Urothelium cell line (cell line): ENCODE measurements at places on chromosomes 16 and 17.

DNA sequence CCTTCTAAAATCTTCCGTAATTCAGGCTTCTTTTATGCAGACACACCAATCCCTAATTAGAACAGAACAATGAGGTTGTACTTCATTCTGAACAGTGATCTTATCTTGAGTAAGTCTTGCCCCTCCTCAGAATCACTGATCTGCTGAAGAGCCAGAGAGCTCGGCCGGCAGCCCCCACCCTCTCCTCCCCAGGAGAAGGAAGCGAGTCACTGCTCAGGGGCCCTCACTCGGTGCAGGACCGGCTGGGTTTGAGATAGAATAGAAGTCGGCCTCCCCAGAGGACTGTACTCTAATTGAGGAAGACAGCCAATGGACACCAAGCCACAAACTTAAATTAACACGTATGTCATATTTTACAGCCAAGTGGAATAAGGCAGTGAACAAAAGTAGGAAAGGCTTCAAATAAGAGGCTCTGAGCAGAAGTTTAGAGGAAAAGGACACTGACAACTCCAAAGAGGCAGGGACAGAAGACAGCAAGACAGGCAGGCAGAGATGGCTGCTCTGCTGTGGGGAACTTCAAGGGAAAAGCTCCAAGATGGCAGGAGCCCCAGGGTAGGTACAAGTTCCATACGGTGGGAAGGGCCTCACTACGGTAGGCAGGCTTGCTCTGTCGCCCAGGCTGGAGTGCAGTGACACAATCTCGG lies 18.6 kb downstream of the CREBBP start:
- DNase-seq: peak; percentile 24

- no peak for DNase-seq
Observed at GRCh38 chr17:11757815-11758214, 159.5 kb downstream of the DNAH9 start.

DNA sequence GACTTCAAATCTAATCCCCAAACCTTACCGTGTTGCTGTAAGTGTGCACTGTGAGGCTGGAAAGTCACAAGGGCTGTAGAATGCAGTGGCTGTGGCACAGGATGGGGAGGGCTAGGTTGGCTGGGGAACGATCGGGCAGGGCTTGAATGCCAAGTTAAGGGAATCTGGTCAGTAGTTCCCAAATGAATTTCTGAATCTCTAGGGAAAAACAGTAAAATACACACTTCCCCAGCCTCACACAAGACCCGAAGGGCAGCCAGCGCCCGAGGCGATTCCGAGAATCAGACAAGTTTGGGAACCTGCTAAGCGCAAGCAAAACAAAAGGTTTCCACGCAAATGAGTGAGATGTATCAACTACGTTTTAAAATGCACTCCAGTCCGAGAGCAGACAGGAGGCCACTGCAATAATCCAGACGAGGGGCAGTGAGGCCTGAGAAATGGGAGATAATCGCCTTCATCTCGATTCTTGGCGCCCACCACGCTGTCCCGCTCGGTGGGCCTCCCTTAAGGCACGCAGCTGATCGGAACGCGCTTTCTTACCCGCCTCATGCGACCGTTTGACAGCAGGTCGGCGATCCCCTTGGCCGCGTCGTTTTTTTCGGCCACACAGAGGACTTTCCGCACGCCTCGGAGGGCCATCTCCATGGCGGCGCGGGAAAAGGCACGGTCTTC lies 599 bp downstream of the TOP3A start:
- no peak for DNase-seq

DNA sequence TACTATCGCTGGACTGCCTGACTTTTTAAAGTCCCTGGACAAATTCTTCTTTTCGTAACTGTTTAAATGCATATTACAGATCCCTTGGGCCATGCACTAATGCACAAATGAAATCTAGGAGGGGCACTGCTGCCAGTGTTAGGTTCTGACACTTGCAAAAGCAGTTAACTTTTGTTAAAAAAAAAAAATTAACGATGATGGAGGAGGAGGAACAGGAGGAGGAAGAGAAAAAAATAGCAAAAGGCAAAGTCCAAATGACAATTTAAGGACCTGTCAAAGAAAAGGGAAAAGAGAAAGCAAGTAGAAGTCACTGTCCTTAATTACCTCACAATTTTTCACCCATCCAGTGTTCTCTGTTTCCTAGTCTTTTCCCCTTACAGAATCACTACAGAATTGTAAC lies 97.8 kb upstream of the CORO6 start:
- DNase-seq: no peak

DNA sequence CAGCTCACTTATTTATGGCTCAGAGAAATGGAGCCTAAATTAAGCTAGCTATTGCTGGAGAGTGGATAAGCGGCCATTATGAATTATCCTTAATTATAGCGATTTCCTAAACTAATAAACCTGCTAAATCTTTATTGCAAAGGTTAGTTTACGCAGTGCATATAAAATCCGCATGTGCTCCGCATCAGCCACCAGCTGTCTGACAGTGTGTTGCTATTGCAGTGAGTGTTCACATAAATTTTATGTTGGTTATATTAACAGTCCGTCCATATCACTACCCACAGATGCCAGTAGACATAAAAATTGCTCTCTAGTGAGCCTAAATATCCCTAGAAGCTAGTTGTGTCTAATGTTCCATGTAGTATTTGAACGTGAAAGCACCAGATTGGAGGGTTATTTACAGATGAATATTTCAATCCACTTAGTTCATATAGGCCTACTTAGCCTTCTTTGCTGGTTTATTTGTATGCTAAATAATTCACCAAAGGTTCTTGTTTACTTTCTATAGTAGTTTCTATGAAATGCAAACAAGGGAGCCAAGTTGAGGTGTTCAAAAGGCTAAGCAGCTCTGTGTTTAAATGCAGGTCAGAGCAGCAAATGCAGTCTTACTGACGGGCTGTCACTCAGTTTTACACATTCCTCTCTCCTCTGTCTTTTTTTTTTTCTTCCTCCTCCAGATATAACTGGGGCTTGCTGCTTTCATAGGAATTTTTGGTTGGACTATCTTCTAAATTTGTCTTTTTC lies 219.1 kb downstream of the IRX3 start:
- DNase-seq: no peak

DNA sequence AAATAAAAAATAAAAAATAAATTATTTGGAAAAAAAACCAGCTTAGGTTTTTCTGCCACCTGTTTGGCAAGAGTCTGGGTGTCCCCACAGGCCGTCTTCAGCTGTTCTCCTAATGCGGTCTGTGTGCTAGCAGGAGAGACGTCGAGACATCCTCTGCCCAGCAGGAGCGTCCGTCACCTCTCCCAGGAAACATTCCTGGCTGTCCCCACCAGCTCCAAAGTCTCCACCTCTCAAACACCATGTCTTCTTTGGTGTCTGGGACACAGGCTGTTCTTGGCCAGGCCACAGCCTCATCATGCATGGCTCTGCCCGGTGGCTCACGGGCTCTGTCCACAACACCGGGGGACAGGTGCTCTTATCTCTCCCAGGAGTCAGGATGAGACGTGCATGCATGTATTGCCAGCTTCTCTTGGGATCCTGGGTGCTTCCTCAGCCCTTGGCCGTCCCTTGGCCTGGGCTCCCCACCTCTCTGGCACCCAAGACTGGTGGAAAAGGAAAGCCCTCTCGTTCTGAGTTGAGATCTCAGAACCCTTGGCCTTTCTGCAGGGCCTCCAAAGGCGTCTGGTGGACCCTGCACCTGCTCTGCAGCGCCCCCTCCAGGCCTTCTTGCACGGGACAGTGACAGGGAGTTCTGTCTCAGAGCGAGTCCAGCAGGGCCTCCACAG lies 84.9 kb upstream of the CBX4 start:
- peak; percentile 46 for DNase-seq

DNA sequence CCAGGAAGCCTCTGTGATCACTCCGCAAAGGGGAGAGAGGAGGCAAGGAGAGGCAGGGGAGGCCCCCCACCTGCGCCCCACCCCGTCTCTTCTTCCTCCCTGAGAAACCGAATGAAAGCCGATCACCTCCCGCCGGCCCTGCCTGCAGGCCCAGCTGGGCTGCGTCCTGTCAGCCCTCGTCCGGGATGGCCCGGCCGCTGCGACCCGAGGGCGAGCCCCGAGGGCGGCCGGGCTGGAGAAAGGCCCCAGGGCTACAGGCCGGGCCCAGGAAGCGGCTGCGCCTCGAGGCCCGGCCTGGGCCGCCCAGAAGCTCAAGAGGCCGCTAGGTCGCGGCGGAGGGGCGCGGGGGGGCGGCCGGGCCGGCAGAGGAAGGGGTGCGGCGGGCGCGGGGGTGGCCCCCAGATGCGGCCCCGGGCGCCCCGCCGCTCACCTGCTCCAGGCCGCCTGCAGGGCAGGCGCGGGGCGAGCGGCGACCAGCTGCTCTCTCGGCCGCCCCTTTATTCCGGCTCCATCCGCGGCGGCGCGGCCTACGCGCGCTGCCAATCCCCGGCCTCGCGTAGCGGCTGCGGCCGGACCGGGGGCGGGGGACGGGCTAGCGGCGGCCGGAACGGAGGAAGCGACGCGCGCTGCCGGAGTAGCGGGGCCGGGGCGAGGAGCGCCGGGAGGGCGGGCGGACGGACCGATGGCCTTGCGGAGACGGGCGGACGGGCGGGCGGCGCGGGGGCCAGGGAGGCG lies at the start of gene ZNF319:
Gene ZNF319 (minus strand): TSS at position 702 of the 735 bp plus-strand sequence. CDS start 2,407 bp downstream, outside the sequence.
- peak; percentile 42 for DNase-seq

- no peak for DNase-seq
Observed at GRCh38 chr17:41535764-41536481, 7.8 kb upstream of the KRT19 start.

DNA sequence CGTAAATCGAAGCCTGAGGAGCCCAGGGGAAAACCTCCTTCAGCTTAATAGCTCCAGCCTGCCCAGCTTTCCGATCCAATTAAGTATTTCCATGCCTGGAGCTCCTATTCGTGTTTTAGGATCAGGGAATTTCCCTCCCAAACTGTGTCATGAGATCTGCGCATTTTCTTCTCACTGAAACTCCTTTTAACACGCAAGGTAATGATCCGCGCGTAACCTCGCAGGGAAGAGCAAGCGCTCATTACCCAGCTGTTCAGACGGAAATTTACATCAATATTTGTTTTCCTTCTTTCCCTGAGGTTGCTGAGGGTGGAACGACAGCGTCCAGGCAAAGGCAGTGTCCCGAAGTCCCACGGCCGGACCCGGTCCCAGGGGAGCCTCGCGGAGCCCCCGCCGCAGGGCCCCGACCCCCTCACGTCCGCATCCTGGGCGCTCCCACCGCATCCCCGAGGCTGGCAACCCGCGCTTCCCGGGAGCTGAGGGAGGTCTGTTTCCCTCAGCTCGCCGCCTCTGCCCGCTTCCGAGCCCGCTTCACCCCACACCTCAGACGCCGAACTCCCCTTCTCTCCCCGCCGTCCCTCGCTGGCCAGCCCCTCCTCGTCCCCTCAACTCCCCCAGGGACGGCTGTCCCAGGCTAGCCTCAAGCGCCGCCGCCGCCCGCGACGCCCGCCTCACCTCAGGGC lies 415 bp downstream of the ABCA5 start:
- no peak for DNase-seq

- DNase-seq: no peak
Observed at GRCh38 chr17:58829172-58829637, 73.6 kb downstream of the PPM1E start.

DNA sequence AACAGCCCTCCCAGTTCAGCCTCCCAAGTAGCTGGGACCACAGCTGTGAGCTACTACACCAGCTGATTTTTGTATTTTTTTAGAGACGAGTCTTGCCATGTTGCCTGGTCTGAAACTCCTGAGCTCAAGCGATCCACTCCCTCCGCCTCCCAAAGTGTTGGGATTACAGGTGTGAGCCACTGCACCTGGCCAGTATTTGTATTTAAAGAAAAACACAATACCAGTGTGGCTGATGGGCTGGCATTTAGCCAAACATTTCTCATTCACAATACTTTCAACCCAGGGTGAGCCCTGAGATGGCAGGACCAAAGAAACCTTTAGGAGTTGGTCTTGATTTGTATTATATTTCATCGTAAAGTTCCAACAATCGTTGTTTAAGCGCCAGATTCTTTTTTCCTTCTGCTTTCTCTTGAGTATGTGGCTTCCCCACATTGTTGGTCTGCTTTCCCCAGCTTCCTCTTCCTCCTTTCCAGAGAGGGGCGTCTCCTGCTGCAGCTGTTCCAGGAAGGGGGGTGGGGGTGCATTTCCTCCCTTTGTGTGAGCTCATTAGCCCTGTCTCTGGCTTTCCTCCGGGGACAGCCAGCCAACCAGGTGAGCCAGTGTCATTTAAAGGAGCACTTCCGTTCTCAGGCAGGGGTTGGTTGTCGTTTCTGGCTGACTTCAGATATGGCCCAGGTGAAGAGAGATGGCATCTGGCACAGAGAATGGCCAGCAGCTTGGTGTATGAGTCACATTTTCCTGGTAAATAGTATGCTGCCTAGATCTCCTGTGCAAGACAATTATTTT lies 79.9 kb downstream of the GPRC5B start:
- DNase-seq: no peak

- DNase-seq: no peak
Observed at GRCh38 chr16:2586241-2586640, 48.4 kb downstream of the PDPK1 start.

DNA sequence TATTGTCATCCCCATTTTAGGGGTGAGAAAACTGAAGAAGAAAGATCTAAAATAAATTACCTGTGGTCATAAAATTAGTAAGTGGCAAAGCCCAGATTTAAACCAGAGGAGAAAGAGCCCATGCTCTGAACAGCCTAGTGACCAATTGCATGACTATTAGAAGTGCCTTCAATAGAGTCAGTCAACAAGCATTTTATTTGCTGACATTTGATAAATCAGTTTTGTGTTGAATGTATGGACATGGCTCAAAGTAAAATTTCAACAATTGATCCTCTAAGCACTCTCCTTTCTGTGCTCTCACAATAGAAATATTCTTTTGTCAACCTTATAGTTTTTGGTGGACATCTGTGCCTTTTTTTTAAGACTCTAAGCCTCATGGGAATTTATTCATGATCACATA lies 572.9 kb upstream of the SOX9 start:
- no peak for DNase-seq

DNA sequence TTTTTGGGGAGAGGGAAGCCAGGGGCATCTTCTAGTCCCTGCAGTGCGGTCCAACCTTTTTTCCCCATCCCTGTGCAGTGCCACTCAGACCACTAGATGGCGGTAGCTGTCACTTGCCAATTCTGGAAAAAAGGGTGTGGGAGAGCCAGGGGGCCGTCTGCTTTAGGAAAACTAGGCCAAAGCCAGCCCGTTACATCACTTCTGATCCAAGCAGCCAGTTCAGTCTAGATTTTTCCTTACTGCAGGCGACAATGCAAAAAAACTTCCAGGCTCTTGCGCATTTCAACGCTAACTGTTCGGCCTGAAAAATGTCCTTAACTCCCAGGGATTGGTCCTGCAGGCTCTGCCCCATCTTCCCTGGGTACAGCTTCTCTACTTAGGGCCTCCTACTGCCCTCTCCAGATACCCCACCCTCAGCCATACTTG lies 69.2 kb upstream of the CES5A start:
- DNase-seq: peak; percentile 71

- DNase-seq: no peak
Observed at GRCh38 chr16:17229766-17230165, 241.0 kb downstream of the XYLT1 start.
